ENCODE measurements at places on chromosomes 11 and 22.

DNA sequence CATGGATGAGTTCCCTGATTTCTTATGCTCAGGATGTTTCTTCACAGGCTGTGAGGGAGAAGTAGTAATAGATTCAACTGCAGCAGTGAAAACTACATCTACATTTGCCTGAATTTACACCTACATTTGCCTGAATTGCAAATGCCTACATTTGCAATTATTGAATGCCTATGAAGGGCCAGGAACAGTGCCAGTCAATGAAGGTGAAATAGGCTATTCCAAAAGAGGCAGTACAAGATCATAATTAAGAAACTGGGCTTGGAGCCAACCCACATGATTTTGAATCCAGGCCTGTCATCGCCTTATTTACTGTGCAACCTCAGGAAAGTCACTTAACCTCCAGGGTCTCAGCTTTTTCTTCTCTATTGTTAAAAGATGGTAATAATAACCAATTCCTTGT, 1353.3 kb downstream of the FAM181B start:
- no peak for DNase-seq

DNA sequence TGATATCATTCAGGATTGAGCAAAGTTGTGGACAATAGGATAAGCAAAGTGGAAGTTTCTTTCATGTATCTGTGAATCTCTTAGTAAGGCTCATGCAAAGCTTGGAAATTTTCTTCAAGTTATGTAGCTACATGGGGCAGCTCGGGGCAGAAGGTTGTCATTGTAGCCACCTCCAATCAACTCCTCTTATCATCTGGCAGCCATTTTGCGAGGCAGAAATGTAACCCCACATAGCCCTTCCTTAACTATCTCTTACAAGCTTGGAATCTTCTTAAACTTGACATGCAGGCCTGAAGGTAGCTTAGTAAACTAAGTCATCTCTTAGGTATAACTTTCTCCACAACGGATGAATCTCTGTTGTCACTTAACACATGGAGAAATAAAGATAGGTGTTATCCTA, 392.8 kb downstream of the AASDHPPT start:
- DNase-seq, result no peak

DNA sequence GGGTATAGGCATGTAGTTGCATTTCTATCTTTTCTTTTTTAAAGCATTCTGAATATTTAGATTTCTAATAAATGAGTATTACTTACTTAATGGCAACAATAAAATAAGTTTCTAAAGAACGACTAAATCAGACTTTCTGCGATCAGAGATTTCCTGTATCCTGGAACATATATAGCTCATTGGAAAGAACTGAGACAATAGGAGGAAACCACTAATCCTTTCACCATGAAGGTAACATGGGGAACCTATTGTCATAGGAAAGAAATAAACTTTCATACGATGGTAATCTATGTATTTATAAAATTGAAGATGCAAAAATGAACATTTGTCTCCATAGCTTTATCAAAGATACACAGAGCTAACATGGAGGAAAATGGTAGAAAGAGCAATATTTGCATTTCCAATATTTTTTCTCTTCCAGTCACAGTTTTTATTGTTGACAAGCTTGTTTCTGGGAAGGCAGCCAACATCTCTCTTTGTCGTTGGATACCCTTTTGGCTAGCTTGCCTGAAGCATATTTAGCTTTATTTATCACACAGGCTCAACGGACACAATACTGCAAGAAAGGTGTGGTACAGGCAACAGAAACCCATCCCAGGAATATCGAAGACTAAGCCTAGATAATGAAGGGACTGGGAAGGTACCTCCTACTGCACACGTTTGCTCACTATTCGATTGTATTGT, 293.3 kb upstream of the MPPED2 start:
- DNase-seq, result no peak

DNA sequence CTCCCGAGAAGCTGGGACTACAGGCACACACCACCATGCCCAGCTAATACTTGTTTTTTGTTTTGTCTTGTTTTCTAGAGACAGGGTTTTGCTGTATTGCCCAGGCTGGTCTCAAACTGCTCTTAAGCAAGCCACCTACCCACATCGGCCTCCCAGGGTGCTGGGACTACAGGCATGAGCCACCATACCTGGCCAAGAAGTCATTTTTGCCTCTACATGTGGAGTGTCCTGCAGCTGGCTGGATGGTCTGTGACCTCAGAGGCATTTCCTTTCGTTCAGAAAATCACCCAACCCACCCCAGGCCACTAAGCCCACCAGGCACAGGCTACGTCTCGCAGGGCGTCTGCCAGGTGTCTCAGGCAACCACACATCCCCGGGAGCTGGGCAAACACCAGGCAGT, 12.8 kb downstream of the SHANK2 start:
- DNase-seq, result no peak

GRCh38 chr11:114091516-114092397, 32.2 kb downstream of the ZBTB16 start:
- DNase-seq, result no peak

DNA sequence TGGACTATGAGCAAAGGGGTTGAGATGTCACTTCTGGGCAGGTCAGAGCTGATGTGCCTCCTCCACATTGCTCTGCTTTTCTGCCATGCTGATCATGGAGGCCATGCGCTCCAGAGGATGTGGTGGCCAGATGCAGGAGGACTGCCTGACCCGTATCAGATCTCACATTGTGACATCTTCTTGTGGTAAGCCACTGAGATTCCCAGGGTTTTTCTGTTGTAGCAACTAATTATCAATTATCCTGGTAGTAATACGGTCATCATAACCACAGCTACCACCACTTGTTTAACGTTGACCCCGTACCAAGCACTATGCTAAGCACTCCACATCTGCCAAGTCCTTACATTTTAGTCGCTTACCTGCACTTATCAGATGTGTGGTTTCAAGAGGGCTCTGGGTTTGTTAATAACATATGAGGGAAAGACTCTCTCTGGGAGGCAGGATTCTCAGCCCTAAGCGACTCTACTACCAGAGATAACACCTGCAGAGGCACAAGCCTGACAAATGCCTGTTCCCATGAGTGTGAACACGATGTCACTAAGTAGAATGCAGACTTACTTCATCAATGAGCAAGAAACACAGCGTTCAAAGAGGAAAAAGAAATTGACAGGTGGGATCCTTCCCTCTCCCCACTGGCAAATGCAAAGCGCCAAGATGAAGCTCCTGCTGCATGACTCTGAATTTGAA, 63.6 kb upstream of the TIMP3 start:
- no peak for DNase-seq

- no peak for DNase-seq
Observed at GRCh38 chr22:41844513-41844912, 11.6 kb downstream of the SREBF2 start.

DNA sequence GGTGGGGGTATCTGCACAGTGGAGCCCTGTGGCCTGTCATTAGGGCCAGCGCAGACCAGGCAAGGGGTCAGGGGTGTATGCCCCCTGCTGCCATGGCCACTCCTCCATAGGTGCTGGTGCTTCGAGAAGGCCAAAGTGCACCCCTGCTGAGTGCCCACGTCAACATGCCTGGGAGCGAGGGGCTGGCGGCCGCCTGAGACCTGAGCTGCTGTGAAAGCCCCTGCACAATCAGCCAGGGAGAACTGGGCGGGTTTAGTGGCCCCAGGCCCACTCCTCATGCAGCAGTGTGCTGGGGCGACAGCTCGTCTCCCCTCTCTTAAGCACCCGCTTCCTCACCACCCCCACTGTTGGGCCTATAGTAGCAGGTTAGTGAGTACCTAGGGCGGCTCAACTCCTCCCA, 14.0 kb downstream of the ZDHHC24 start:
- no peak for DNase-seq

DNA sequence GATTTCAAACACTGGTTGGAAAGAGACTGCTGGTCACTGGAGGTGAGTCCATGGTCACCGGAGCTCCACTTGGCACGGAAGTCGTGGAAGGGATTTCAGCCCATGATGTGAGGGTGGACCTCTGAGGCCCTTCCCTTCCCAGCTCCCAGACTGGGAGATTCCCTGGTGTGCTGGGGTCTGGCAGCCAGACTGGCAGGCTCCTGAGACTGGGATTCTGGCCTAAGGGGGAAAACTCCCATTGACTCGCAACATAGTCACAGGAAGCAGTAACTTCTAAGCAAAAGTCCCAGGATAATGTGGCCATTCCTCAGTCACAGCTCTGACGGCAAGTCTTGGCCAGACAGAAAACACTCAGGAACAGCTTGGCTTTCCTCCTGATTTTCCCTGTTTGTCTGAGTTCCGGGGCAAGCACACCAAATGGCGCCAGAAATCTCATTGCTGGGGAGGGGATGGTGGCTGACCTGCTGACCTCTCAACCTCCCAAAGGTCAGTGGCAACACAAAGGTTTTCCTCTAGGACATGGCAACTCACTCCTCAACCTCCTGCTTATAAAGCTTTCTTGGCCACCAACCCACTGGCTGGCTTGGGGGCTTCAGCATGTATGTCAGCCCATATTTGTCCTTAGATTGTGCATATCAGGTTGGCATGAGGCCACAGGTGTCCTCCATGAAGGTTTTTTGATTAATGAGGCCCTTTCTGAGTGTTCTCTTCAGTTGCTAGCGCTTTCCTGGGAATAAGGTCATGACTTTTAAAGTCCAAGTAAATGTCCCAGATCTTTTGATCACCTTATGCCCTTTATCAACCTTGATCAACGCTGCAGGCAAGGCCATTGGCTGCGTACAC, 99.5 kb downstream of the CCDC81 start:
- no peak for DNase-seq

DNA sequence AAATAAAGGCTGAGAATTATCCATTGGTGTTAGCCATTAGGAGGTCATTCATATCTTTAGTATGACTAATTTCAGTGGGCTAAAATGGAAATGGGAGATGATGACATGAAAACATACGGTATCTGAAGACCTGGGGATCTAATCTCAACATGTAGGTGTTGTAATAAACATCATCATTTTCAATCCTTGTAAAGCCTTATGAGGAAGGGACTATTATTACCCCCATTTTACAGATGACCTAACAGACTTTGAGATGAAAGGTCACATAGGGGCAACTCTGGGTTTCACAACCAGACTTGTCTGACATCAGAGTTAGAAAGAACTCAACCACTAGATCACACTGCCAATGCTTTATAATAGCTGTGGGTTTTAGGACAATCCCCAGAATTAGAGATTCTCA, 34.8 kb upstream of the TMEM135 start:
- DNase-seq, result no peak

Measured in stimulated activated CD8-positive, alpha-beta memory T cell treated with anti-CD3 and anti-CD28 coated beads, Interleukin-4, amount 100 ng/mL, for 1 hour (primary cell).